Fibroblast of skin of abdomen (primary cell): ENCODE measurements at places on chromosomes 13 and 19.
A peak's percentile ranks its signal among the peaks of the same experiment; 100 is the strongest.

DNA sequence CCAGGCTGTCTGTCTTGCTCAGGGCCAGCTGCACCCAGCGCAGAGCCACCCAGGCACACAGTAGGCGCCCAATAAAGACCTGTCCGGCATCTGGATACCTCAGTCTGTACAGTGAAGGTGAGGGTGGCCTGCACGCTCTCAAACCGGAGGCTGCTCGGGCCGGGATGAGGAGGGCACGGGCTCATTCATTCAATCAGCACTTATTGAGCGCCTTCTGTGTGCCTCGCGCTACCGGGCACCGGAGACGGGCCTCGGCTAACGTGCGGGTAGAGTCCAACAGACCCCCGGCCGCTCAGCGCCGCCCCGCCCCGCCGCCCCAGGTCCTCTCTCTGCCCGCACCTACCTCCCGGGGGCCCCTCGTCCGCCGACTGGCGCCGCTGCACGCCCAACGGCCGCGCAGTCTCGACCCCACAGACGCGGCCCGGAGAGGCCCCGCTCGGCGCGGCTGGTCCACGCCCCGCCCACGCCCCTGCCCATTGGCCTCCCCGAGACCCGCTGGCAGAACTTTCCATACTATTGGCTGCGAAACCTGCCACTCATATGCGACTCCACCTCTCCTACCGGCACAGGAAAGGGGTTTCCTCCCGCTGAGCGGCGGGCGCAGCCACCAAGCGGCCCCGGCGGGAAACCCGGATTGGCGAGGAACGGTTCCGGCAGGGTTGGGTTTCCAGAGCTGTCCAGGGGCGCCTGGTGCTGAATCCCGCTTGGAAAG, at the start of gene SLC39A3:
SLC39A3 (minus strand) TSS at position 416 of the 712 bp plus-strand sequence. CDS start 2,760 bp downstream, outside the sequence.
- peak; percentile 99 for DNase-seq

- no peak for DNase-seq
Measured at GRCh38 chr13:42745655-42746054, 35.7 kb upstream of the FAM216B start.

DNA sequence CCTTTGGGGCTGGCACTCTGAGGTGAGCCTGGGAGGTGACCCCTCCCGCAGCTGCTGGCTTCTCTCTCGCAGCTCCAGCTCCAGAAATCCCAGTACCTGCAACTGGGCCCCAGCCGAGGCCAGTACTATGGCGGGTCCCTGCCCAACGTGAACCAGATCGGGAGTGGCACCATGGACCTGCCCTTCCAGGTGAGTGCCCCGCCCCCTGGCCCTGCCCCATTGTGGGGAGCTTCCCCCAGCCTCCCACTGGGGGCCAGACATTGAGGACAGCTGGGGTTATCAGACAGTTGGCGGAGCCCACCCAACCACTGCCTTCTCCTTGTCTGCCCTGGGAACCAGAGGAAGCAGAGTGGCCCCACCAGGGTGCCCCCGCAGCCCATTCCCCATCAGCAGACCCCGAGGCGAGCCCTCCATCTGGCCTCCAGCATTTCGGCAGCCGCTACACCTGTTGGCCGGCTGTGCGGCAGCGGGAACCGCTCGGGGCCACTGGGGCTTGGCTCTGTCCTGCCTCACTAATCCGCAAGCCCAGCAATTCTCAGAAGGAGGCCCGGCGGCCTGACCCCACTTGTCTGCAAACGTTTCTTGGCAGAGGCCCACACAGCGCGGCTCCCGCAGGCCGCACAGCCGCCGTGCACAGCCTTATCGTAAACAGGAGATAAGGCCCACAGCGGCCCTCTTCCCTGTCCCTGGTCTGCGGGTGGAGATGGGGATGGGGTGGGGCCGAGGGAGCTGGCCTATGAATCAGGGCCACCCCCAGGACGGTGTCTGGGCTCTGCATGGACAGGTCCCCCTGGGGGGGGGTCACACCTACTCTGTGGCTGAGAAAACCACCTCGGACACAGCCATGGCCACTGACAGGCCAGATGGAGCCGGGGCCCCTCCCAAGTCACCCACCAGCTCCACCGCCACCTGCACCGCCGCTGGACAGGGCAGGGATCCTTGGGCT, 48.0 kb downstream of the COMP start:
- DNase-seq = no peak

- peak; percentile 56 for DNase-seq
Measured at GRCh38 chr13:26498656-26499601, 58.6 kb upstream of the WASF3 start.

- DNase-seq = peak; percentile 89
Measured at GRCh38 chr13:100131863-100132574, 43.1 kb downstream of the PCCA start.

DNA sequence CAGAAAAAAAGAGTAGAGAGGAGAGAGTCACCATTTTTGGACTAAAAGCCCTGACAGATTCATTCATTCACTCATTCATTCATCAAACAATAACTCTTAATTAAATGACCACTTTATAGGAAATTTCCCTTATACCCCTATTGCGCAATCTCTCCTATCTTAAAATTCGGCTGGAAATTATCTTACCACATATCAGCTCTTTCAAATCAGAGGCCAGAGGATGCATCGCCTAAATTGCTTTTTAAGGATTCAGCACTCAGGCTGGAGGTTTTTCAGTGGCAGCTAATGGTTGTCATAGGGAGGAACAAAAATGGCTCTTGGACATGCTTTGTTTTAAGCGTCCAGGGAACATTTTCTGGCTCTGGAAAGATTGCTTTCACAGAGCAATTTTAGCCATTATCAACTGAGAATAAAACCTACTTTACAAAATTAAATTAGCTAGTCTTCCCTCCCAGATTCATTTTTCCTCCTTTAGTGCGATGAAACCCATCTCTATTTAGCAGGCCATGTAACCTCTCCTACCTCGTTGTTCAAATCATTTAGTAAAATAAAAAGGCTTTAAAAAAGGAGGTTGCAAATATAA, 115.2 kb downstream of the OLFM4 start:
- DNase-seq = no peak

GRCh38 chr13:26651234-26651633, 93.8 kb downstream of the WASF3 start:
- DNase-seq = no peak

DNA sequence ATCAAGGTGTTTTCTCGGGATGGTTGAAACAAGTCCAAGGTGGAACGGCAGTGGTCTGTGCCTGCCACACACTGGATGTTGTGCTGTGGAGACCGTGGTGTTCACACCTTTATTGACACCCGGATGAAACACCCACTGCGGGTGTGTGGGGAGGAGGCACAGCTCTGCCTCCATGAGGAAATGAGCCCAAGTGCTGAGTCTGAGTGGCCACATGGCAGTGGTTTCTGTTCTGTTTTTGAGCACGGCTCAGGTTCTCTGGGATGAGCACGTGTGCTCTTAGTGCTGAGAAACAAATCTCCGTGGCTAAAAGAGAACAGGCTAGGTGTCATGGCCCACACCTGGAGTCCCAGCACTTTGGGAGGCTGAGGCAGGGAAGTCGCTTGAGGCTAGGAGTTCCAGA, 29.5 kb downstream of the UPF1 start:
- DNase-seq = no peak

DNA sequence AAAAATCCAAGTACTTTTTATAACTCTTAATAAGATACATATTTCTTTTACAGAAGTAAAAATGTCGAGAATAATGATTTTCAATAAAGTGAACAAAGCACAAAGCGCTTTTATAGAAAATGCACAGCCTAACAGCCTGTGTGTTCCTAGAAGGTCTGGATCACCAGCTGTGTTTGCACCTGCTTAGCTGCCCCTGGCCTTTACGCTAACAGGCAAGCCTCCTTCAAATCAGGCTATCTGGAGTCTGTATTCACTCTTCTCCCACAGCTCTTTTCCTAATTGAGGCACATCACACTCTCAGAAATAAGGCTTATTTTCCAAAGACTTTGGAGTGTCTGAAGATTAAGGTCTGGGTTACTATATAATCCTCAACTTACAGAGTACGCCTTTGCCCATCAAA, 183.1 kb downstream of the LHFPL6 start:
- no peak for DNase-seq

GRCh38 chr13:27053210-27053884, 118.3 kb downstream of the USP12 start:
- no peak for DNase-seq

- DNase-seq = no peak
Measured at GRCh38 chr19:33718651-33719254, 77.9 kb upstream of the KCTD15 start.

GRCh38 chr13:110816500-110816899, 98.4 kb downstream of the ANKRD10 start:
- no peak for DNase-seq
